ENCODE measurements at places on chromosomes 7 and 10. TPM values are rescaled to one million over a fixed set of nuclear protein-coding genes. Genes with fewer than 3 reads are reported as not detected.

GRCh38 chr10:31921031-31921430 lies 7.6 kb downstream of the ARHGAP12 start:
- DNase-seq = no peak

GRCh38 chr10:32386623-32387260 lies 39.8 kb upstream of the EPC1 start:
- peak; percentile 3 for DNase-seq

DNA sequence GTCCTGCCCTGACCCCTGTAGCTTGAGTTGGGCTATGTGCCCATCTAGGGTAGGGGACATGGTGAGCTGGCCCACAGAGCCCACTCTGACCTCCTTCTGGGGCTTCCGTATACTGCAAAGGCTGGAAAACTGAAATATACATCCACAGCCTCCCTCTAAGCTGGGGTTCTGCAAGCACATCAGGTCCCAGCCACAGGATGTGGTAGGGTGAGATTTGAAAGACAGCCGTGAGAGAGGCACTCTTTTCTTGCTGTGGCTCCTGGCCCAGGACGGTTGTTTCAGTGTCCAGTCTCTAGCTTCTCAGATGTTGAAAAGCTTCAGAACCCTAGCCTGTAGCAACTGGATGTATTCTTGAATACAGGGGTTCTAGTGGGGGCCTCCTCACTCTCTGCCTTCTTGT lies 60.1 kb upstream of the ADRB1 start:
- no peak for DNase-seq

- DNase-seq = no peak
Observed at GRCh38 chr10:89364531-89364930, 13.3 kb upstream of the IFIT1B start.

- DNase-seq = no peak
Observed at GRCh38 chr10:118307220-118307619, 34.9 kb downstream of the FAM204A start.

DNA sequence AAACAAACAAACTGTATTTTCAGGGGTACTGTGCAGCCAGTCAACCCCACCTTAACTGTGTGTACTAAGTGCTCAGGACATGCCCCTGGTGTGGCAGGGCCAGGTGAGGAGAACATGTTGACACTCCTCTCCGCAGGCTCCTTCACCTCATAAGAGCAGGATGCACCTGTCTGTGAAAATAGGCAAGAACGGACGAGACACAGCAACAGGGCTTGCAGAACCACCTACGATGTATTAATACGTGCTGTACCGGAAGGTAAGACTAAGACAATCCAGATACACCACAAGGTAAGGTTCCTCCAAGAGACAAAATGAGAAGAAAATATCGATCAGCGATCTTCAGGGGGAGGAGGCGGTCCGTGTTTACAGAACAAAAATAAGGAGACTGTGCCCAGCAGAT lies 65.8 kb upstream of the CAMK2B start:
- DNase-seq = no peak

FAS gene
- total RNA-seq = 32.6 TPM

ALOX5 gene
- 1.8 TPM for total RNA-seq

TMEM72 gene
- not detected for total RNA-seq

TOMM7 gene
- total RNA-seq = 229 TPM

PTF1A gene
- not detected for total RNA-seq

All from astrocyte (in vitro differentiated cells and primary cell).